Right hindlimb (tissue), 1 donor: ENCODE measurements at places on chromosomes 13 and 19.

DNA sequence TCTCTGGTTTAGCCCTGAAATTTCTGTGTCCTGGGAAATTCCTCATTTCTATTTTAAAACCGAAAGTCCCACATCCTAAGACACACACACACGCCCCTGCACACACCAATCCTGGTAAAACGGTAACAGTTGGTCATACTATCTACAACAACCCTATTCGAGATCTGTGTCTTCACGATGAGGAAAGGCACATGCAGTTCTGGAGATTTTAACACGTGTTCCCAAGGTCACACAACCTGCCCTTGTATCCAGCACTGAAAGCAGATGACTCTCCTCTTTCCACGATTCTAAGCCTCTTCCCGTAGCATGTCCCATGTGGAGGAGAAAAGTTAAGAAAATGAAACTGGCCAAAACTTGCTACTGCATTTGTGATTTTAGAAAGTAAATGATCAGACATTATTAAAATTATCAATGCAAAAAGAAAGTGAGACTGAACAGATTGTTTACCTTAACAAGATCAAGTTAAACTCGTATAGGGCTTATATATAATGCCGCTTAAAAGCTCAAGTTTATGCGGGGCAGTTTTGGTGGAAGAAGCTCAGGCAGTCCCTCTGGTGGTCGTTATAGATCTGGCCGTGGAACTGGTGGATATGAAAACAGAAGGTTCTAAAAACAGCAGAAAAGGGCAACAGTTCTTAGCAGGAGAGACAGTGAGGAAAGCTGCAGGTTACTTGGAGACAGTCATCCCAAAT is 32.7 kb downstream of the VSTM1 start:
- no peak for DNase-seq

- DNase-seq, result no peak
Observed at GRCh38 chr13:59963383-59963782, 200.3 kb downstream of the DIAPH3 start.

DNA sequence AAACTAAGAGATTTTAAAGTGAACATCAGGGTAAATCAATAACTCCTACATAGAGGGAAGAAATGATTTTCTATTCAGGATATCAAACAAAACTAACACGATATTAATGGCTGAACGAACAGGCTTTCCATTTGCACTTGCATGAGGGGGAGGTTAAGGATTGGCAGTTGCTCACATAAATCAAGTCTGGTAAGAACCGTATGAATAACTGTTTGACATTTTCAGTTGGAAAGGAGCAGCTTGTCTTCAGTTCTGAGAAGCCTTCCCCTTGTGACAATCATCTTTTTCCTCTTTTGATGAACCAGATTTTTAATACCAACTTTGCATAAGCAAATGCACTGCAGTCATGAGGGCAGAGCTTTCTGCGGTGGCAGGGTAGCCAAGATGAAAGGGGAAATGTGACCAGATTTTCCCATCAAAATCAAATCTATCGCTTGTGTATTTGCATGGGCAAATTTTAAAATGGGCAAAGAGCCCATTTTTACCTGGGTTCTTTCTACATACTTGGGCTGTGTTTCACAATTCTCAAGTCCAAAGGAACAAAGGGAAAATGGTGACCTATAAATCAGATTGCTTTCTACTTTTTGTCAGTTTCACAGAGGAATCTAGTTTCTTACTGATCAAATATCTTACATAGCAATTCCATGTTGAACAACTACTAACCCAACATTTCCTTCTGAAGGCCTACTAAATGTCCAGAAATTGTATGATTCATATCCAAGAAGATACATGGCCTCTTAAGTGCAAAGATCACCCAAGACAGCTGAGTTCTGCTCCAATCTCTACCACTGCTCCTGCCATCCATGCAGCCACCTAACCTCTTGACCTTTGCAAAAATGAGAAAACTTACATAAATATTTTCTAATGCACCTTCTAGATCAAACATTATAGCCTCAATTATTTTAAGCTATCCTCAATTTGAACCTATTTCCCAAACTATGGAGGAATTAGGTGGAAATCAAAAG is 249.6 kb downstream of the OXGR1 start:
- DNase-seq, result no peak

DNA sequence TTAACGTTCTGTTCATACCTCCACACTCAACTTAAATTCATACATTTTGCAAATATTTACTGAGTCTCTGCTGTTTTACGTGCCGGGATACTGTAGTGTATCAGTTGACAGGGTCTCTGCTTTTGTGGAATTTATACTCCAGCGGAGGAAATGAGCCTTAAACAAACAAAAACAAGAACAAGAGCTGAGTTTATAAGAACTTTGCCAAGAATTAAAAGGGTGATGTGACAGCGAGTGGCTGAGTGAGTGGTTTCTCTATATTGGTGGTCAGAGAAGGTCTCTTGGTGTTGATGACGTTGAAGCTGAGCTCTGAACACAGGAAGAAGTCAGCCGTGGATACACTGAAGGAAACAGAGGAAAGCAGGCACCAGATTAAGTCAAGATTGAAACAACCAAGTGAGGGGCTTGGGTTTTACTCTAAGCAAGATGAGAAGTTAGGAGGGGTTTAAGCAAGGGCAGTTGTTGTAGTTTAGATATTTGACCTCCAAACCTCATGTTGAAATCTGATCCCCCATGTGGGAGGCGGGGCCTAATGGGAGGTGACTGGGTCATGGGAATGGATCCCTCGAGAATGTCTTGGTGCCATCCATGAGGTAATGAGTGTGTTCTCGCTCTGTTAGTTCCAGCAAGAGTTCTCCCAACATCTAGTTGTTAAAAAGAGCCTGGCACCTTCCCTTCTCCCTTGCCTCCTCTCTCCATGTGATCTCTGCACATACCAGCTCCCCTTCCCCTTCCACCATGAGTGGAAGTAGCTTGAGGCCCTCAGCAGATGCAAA is 248.3 kb downstream of the DCLK1 start:
- no peak for DNase-seq

DNA sequence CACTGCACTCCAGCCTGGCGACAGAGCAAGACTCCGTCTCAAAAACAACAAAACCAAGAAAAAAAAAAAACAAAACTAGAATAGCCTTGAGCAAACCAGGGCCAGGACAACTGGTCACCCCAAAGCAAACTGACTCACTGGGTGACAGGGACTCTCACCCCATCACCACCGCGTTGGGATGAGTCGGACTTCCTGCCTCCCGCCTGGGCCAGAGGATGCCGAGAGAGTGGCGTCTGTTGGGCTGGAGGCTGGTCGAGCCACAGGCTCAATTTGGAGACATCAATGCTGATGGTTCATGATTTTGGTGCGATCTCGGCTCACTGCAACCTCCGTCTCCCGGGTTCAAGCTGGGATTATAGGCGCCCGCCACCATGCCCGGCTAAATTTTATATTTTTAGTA is 11.6 kb downstream of the TMPRSS9 start:
- no peak for DNase-seq

DNA sequence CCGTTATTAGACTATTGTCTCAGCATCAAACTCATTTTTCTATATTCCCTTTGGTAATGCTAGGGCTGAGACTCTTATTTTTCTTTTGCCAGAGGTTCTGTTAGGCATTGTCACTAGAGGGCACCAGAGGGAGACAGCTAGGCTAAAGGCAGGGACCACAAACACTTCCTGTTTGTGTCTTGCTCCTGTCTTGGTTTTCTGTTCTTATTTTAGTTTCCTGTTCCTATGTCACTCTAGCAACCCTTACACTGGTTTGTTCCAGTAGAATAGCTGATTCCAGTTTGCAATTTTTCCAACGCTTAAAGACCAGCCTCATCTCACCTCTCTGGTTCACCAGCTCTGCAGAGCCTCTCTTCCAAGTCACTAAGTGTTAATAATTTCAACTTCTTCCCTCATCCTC is 772.0 kb downstream of the DIAPH3 start:
- peak; percentile 44 for DNase-seq

DNA sequence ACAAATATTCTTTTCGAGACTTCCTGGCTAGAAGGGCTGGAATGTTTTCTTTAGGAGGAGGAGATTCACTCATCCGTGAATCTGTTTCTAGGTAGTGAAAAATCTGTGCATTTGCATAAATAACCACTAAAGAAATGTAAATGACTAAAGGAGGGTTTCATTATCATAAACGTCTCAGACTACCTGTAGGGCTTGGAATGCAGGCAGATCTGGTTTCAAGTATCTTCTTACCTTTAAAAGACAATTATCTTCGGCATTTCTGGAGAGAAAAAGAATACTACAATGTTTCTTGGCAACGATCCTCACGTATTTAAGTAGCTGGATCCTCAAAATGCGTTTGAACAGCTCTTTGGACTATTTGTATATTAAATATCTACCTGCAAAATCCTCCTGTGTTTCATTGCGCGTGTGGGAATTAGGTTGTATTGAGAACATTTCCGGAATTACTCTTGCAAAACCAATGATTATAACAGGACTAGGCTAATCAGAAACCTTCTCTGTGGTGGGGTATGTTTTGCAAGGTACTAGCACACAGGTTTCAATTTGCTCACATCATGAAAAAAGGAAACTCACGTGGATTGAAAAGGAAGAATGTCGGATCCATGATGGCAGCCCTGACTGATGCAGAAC is 291.1 kb upstream of the ARGLU1 start:
- DNase-seq, result no peak
